ENCODE measurements at places on chromosomes 7 and 10.

DNA sequence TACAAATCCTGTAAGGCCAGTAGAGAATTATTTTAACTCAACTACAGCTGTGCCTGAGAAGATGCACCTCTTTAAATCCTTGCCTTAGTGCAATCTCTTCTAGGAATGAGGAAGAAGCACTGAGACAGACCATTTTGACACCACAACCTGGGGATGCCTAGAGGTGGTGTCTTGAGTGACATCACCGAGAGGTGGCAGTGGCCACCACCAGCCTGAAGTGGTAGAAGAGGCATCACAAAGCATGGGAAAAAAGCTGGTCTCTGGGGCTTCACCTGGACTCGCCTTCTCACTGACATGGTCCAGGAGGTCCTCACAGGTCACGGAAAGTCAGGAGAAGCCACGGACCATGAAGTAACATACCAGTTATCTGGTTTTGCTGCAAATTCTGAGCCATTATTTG is 99.2 kb upstream of the PDLIM1 start:
- no peak for DNase-seq

DNA sequence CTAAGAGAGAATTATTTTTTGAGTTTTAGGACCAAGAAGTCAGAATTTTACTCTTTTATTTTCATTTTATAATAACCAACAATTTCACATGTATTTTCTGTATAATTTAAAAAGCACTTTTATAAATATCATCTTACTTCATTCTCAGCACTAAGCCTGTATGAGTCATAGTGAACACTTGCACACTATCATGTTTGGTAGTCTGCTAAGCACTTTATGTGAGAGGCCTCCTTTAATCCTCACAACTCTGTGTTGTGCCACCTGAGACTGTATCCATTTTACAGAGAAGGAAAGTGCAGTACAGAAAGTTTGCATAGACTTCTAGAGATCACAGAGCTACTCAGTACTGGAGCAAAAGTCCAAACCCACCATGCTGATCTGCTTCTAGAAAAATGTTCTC is 939.6 kb downstream of the NRG3 start:
- DNase-seq: peak; percentile 54

DNA sequence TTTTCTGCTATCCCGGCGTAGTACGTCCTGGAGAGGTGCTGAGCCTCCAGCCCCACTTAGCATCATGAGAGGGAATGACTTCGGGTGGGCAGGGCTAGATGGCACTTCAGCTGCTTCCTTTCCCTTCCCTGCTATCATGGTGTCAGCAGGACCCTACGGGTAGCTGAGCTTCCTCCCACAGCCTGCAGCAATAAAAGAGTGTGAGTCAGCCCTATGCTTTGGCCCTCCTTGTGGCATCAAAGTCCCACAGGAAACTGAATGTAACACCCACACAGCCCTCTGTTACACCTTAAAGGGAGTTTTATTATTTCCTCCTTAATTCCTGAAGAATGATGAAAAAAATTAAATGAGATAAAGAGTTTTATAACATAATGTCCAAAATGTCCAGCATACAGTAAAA is 458.1 kb downstream of the RPS24 start:
- peak; percentile 50 for DNase-seq

GRCh38 chr7:85972504-85973141 is 671.1 kb upstream of the GRM3 start:
- no peak for DNase-seq

DNA sequence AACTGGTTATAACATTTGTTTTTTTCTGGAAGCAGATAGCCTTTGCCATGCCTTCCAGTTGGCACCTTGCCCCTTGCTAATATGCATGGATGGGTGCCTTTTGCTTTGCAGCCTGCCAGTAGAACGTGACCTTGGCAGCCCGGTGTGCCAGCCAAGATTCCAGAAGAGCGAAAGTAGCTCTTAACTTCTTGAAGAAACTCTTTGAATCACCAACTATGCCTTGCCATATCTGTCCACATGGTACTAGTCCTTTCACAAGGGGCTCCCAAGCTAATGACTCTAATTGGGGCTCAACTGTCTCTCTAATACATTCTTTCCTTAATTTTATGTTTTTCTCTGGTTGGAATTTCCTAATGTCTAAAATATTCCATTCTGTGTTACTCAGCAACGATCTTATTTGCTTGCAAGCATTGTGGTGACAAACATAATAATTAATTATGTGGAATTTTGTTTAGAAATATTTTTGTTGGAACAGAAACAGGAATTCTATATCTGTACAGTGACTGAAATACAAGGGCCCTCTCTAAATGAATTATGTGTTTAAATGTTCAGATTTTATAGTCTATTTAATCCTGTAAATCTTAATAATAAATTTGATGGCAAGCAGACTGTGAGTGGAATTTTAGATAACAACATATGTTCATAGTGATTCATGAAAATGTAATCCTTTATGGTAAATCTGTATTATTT is 45.8 kb downstream of the HDAC9 start:
- DNase-seq: no peak

GRCh38 chr10:49616421-49617101 is 2.7 kb downstream of the CHAT start:
- no peak for DNase-seq

GRCh38 chr10:97210543-97210960 is 24.8 kb upstream of the SLIT1 start:
- peak; percentile 56 for DNase-seq

- no peak for DNase-seq
These were observed 43.6 kb downstream of the PIP4K2A start for GRCh38 chr10:22670788-22671187.

DNA sequence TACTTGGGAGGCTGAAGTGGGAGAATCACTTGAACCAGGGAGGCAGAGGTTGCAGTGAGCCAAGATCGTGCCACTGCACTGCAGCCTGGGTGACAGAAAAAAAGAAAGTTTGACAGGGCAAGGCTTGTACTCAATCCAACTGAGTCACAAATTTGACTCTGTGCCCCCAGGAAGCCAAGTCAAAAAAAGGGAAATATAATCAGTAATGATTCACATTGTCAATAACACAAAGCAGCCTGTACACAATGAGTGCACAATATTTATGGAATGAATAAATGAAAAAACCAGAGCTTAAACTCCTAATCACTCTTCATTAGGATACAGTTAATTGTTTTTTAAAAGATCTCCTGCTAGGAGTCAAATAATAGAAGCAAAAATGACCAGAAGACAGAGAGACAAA is 6.4 kb downstream of the NAPEPLD start:
- no peak for DNase-seq

DNA sequence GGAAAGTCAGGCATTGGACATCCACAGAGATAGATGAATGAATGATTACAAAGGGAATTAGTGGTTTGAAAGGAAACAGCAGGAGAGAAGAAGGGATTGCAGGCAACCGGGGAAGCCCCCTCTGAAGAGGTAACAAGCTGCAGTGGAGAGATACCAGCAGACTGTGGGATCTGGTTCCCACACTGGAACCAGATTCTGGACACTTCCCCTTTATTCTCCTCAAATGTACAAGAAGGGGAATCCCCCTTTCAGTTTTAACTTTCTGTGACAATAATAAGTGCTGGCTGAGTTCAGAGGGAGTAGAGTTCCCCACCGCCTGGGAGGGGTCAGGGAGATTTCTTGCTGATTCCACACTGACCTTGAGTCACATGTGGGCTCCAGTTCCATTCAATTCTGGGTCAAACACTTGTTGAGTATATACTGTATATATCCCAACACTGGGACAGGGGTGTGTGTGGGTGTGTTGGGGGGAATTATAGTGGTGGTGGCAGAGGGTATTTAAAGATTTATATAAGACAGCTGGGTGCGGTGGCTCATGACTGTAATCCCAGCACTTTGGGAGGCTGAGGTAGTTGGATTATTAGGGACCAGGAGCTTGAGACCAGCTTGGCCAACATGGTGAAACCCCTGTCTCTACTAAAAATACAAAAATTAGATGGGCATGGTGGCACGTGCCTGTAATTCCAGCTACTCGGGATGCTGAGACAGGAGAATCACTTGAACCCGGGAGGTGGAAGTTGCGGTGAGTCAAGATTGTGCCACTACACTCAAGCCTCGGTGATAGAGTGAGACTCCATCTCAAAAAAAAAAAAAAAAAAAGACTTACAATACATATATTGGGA is 16.5 kb upstream of the DDIT4 start:
- no peak for DNase-seq

GRCh38 chr7:43905956-43906330 is 453 bp downstream of the URGCP start:
- DNase-seq: peak; percentile 56

- DNase-seq: no peak
These were observed 62.4 kb downstream of the NRP1 start for GRCh38 chr10:33271969-33272583.

- DNase-seq: no peak
These were observed 19.8 kb upstream of the GTF2I start for GRCh38 chr7:74637745-74638144.

DNA sequence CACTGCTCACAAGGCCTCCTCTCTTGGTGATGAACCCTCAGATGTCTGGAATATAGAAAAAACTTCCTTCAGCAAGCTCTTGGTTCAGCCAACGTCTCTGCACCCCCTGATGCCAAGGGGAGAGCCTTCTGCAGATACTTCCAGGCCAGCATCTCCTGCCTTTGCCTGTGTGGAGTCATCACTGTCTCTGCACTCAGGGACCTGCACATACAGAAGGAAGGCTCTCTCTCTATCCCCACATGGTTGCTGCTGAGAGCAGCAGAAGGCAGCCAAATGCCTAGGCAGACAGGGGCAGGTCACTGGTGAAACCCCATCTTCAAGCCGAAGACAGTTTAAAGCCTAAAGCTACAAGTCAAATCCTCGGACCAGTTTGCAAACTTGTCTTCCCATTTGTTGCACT is 137.6 kb downstream of the WDR11 start:
- no peak for DNase-seq

All from SW480 (cell line).